ENCODE measurements at places on chromosomes 3 and 15.

- no peaks in the 10 kb centered on the region for H3K27me3 ChIP-seq
- DNase-seq, result no peak
- H3K4me3 ChIP-seq, result no peak overlapping the region
- peaks cover 16% of the 10 kb centered on the region for H3K36me3 ChIP-seq
These were observed 11.3 kb downstream of the SHQ1 start for GRCh38 chr3:72836923-72837322.

- no peaks in the 10 kb centered on the region for H3K4me1 ChIP-seq
- H3K4me3 ChIP-seq, result peak within 1 kb of the TSS; percentile 49
- peaks cover 3% of the 10 kb centered on the region for H3K27me3 ChIP-seq
- no peak within 1 kb of the TSS for H3K27ac ChIP-seq
These were observed at the start of gene CNTN3 for GRCh38 chr3:74614107-74614967. CNTN3 (minus strand) TSS chr3:74614659; CDS start chr3:74521112, 93,547 bp downstream.

- H3K27ac ChIP-seq, result no peak overlapping the region
- no peaks in the 10 kb centered on the region for H3K36me3 ChIP-seq
- no peak overlapping the region for H3K4me3 ChIP-seq
- DNase-seq, result no peak
- H3K4me1 ChIP-seq, result no peaks in the 10 kb centered on the region
These were observed 437.3 kb upstream of the BCHE start for GRCh38 chr3:166274351-166275023.

- no peaks in the 10 kb centered on the region for H3K36me3 ChIP-seq
- H3K27me3 ChIP-seq, result no peaks in the 10 kb centered on the region
- no peak overlapping the region for H3K27ac ChIP-seq
- H3K4me1 ChIP-seq, result no peaks in the 10 kb centered on the region
These were observed 223.6 kb upstream of the GAP43 start for GRCh38 chr3:115399750-115400149.

- no peak overlapping the region for H3K4me3 ChIP-seq
- no peaks in the 10 kb centered on the region for H3K4me1 ChIP-seq
- no peak overlapping the region for H3K27ac ChIP-seq
- no peak for DNase-seq
- H3K27me3 ChIP-seq, result no peaks in the 10 kb centered on the region
- H3K36me3 ChIP-seq, result no peaks in the 10 kb centered on the region
These were observed 114.8 kb downstream of the OXNAD1 start for GRCh38 chr3:16379838-16380237.

DNA sequence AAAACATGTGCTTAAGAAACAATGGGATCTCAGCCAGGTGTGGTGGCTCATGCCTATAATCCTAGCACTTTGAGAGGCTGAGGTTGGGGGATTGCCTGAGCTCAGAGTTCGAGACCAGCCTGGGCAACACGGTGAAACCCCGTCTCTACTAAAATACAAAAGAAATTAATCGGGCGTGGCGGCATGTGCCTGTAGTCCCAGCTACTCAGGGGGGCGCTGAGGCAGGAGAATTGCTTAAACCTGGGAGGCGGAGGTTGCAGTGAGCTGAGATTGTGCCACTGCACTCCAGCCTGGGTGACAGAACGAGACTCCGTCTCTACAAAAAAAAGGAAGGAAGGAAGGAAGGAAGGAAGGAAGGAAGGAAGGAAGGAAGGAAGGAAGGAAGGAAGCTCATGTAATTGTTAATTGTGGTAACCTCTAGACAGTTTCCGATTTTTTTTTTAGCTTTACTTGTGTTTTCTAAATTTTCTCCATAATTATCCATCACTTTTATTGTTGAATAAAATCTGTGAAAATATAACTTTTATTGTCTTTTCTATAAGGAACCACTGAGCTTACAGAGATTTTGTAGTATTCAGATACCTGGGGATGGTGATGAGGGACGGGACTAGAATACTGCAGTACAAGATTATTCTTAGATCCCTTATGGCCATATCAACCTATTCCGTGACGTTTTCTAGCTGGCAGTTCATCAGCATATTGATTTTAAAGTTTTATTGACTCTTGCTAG lies 506.9 kb downstream of the NR2F2 start:
- no peaks in the 10 kb centered on the region for H3K36me3 ChIP-seq
- DNase-seq, result no peak
- H3K4me1 ChIP-seq, result no peaks in the 10 kb centered on the region
- no peak overlapping the region for H3K4me3 ChIP-seq

GRCh38 chr15:64780600-64781156 lies 5.3 kb upstream of the RBPMS2 start:
- DNase-seq, result no peak
- H3K27me3 ChIP-seq, result no peaks in the 10 kb centered on the region
- H3K36me3 ChIP-seq, result no peaks in the 10 kb centered on the region

DNA sequence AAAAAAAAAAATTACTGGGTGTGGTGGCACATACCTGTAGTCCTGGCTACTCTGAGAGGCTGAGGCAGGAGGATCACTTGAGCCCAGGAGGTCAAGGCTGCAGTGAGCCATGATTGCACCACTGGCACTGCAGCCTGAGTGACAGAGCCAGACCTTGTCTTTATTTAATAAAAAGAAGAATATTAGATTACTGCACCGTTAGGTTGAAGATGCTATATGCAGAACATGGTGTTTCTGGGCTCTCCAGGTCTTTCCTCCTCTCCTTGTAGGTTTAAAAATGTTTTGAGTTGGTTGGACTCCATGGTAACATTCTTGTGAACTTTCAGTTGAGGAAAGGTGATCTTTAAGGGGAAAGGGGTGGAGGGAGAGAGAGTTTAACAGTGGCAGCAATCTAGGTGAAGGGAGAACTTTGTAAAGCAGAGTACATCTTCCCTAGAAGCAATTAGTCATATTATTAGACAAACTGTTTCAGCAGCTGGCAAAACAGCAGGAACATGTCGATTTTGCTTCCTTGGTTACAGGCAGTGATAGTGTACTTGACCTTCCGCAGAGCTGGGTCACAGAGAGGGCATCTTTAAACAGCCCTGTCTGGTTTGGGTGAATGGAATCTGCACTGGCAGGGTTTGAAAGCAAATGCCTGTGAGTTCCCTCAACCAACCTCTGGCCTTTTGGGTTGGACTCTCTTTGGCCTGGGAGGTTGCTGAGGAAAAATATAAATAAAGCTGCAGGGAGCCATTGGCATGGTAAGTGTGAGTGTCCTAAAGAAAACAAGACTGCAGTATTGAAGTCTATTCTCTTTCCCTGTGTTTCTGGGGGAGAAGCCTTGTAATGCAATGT lies 42.8 kb downstream of the NR2C2 start:
- H3K36me3 ChIP-seq, result no peaks in the 10 kb centered on the region
- no peak overlapping the region for H3K27ac ChIP-seq
- DNase-seq, result no peak
- no peak overlapping the region for H3K4me3 ChIP-seq
- H3K27me3 ChIP-seq, result no peaks in the 10 kb centered on the region
- H3K4me1 ChIP-seq, result peaks cover 28% of the 10 kb centered on the region

DNA sequence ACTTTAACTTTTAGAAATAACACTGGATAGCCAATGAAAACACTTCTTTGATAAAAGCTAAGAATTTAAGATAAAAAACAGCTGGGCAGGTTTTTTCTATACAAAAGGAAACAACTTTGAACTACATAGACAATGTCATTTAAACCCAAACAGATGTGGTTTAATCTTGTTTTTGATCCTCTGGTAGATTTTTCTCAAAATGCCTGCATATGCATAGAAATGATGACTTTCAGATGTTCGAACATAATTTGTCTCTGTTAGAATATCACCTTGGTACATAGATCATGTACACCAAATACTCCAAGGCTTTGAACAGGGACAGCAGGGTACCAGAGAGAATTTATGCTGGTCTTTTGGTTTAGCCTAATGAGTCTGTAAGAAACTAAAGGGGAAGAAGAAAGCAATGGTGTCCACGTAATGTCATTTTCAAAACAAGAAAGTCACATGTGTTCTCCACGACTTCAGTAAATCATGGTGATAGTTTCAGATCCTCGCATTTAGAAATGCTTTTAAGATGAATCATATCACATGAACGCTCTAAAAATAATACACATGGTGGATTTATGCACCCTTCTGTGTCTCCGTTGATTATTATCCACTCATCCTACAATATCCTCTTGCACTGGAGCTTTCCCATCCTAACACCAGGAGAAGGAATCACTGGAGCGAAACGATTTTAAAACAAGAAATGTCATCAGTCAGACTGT lies 160.1 kb upstream of the PDZRN3 start:
- DNase-seq, result no peak
- H3K36me3 ChIP-seq, result no peaks in the 10 kb centered on the region
- no peaks in the 10 kb centered on the region for H3K27me3 ChIP-seq
- H3K27ac ChIP-seq, result peak overlapping the region; percentile 5
- peaks cover 7% of the 10 kb centered on the region for H3K4me1 ChIP-seq

DNA sequence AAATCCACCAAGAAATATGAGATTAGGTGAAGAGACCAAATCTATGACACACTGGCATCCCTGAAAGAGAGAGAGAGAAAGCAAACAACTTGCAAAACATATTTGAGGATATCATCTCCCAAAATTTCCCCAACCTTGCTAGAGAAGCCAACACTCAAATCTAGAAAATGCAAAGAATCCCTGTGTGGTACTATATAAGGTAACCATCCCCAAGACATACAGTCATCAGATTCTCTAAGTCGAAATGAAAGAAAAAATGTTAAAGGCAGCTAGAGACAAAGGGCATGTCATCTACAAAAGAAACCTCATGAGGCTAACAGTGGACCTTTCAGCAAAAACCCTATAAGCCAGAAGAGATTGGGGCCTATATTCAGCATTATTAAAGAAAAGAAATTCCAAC lies 622.1 kb upstream of the LMCD1 start:
- H3K4me3 ChIP-seq, result no peak overlapping the region
- H3K36me3 ChIP-seq, result no peaks in the 10 kb centered on the region
- DNase-seq, result no peak
- H3K27me3 ChIP-seq, result no peaks in the 10 kb centered on the region

- no peaks in the 10 kb centered on the region for H3K4me1 ChIP-seq
- H3K27ac ChIP-seq, result no peak overlapping the region
- H3K27me3 ChIP-seq, result no peaks in the 10 kb centered on the region
- no peak overlapping the region for H3K4me3 ChIP-seq
- no peaks in the 10 kb centered on the region for H3K36me3 ChIP-seq
- DNase-seq, result no peak
These were observed 13.1 kb downstream of the GABRR3 start for GRCh38 chr3:98021830-98022560.

- peaks cover 82% of the 10 kb centered on the region for H3K4me1 ChIP-seq
- no peak overlapping the region for H3K4me3 ChIP-seq
- no peak overlapping the region for H3K27ac ChIP-seq
- H3K27me3 ChIP-seq, result no peaks in the 10 kb centered on the region
These were observed 190.1 kb downstream of the FAM43A start for GRCh38 chr3:194875581-194876402.

Data from vagina (tissue), 2 donors.